ENCODE measurements at places on chromosomes 7 and 10.
A peak's percentile ranks its signal among the peaks of the same experiment; 100 is the strongest.

DNA sequence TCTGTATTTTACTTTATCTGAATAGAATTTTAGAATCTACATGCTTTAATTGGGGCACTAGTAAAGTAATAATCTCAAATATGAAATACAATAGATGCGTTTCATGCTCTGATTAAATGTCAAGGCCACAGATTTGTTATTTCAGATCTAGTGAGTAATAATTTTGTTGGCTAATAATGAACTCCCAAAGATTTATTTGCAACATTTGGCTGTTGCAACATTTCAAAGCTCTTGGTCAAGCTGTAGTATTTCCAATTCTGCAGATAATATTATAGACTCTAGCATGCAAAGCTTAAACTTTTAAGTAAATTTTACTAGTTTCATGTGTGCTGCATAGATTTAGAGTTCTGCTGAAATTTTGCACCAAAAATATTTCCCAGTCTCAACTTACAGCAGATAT is 16.7 kb downstream of the LRRN3 start:
- DNase-seq = no peak

- no peak for DNase-seq
Measured at GRCh38 chr7:14430926-14431325, 441.5 kb upstream of the ETV1 start.

GRCh38 chr7:25889765-25890164 is 262.2 kb upstream of the NFE2L3 start:
- DNase-seq = no peak

DNA sequence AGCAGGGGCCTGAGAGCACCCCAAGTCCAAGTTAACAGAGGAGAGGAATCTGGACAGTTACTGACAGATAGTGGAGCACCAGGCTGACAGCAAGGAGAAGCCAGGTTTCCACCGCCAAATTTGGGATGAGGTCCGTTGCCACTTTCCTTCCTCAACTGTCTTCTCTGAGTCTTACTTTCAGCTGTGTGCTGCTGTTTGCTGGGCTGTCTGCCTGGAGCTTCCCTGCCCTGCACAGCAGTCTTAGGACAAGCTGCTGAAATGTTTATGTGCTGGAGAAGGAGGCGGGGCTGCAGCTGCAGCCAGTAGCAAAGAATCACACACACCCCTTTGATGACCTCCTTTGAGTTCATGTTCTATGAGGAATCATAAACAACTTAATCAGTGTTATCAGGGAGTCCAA is 17.4 kb upstream of the CYP3A7 start:
- peak; percentile 78 for DNase-seq

- no peak for DNase-seq
Measured at GRCh38 chr7:104627516-104627915, 299.1 kb downstream of the LHFPL3 start.

DNA sequence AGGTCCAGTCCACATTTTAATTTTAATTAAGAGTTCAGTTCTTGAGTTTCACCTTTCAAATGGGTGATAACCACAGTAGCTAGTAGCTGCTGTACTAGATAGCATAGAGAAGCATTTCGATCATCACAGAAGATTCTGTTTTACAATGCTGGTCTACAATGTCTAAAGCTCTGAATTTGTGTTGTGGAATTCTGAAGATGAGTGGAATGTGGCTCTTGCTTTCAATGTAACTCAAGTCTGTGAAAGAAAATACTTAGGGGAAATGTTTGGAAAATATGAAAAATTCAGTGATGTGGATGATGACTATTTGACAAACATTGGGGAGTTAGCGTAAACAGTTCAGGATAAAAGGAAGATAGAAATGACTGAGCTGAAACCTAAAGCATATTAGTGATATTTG is 139.4 kb downstream of the GNAT3 start:
- DNase-seq = no peak

GRCh38 chr7:150374472-150374871 is 4.7 kb upstream of the ZNF775 start:
- no peak for DNase-seq

DNA sequence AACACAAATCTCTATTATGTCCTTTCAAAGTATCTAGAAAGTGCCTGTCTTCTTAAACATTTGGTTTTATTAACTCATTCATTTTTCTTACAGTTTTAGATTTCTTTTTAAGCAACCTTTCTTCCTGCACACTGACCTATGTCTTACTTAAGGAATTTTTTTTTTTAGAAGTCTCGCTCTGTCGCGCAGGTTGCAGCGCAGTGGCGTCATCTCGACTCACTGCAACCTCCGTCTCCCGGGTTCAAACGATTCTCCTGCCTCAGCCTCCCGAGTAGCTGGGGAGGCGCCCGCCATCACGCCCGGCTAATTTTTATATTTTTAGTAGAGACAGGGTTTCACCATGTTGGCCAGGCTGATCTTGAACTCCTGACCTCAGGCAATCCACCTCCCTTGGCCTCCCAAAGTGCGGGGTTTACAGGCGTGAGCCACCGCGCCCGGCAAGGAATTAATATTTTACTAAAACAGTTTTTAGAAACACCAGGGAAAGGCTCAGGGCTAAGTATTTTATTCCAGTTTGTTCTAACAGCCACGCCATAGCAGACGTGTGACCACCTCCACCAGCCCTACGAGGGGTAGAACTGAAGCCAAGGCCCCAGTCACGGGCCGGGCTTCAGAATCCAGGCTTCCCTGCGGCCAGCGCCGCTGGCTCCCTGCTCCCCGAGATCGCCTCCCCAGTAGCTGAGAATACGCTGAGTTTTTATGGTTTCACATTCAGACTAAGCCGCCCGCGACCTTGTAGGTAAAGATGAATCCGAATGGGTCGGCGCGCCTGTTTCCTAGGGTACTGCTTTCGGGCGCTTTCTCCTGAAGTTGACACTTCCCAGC is 941 bp upstream of the LUC7L2 start:
- peak; percentile 47 for DNase-seq

GRCh38 chr7:30928254-30928872 is 16.7 kb downstream of the AQP1 start:
- no peak for DNase-seq

DNA sequence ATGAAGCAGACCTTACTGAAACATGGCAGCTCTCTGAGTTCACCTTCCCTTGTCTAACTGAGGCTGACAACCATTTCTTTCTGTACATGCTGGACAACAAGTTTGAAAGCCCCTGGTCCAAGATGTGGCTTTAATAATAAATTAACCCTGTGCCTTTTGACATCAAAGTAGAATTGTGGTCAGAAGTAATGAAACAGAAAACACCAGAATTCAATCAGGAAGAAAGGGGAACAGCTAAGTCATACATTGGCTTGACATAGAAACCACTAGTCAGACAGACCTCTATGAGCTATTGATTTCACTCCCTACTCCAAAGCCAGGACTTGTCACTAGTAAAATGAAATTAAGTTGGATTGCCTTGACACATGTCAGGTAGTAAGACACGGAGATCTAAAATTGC is 175.2 kb upstream of the ASAH2 start:
- DNase-seq = no peak

- DNase-seq = no peak
Measured at GRCh38 chr10:61195211-61195610, 251.2 kb upstream of the RHOBTB1 start.

- no peak for DNase-seq
Measured at GRCh38 chr10:114879093-114879492, 57.5 kb downstream of the FHIP2A start.

DNA sequence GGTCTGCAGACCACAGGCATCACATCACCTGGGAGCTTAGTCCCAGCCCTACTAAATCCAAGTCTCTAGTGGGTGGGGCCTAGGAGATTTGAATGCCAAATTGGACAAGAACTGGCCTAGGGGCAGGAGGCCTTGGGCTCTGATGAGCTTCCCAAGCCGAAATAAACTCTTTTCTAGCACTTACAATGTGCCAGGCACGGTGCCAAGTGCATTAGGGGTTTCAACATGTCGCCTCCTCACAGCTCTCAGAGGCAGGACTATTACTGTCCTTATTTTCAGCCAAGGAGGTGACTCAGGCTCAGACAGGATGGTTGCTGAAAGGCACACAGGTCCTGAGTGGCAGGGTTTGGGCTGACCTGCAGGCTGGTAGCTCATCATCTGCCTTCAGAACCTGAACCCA is 9.2 kb upstream of the CPA1 start:
- DNase-seq = no peak

DNA sequence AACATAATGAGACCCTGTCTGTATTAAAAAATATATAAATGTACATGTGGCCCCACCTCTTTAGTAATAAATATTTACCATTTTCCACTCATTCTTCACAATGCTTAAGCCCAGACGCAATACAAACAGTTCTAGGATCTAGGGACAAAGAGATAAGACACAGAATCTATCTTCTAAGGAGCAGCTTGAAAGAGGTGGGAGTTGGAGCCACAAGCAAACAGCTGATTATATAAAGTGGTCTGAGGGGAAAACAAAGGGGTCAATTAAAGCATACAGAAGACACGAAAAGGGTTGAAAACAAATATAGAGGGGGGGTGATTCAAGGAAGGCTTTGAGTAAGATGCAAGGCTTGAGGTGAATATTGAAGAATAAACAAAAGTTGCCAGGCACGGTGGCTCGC is 43.1 kb downstream of the UBE2H start:
- DNase-seq = no peak

DNA sequence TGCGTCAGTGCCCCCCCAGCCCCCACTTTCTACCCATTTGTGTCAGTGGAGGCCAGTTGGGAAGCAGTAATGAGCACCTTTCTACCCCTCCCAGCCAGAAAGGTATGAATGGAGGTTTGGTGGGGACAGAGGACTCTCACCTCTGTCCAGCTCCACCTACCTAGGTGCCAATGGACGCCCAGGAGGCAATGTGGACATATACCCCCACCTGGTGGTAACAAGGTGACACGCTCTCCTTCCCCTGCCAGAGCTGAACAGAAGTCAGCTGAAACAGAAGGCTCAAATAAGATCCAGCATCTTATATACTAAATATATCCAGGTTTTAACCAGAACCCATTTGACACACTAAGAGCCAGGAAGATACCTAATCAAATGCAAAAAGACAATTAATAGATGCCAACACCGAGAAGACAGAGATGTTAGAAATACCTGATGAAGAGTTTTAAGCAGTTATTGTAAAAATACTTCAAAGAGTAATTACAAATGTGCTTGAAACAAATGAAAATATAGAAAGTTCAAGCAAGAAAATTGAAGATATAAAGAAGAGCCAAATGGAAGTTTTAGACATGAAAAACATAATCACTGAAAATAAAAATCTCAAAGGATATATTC is 18.4 kb upstream of the SORCS3 start:
- no peak for DNase-seq

DNA sequence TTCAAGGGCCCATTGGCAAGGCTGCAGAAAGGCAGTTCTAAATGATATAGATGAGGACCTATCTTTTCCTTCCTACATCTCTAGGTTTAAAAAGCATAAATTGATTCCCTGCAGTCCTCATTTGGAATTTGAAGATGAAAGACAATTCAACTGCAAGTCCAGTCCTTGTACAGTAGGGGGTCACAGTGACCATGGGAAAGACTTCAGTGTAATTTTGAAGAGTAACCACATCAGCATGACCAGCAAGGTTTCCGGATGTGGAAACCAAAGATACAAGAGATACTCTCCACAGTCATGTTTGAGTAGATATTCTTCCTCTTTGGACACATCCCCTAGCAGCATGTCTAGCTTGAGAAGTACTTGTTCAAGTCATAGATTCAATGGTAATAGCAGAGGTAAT is 539.3 kb upstream of the TEX47 start:
- DNase-seq = no peak

DNA sequence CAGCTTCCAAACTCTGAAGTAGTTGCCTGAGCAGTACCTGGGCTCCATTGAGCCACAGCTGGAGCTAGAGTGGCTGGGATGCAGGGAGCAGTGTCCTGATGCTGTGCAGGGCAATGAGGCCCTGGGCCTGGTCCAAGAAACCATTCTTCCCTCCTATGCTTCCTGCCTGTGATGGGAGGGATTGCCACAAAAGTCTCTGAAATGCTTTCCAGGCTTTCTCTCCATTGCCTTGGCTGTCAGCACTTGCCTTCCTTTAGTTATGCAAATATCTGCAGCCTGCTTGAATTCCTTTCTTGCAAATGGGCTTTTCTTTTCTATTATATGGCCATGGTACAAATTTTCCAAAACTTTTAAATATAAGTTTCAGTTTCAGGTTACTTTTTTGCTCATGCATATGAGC is 972.2 kb upstream of the MBL2 start:
- no peak for DNase-seq

DNA sequence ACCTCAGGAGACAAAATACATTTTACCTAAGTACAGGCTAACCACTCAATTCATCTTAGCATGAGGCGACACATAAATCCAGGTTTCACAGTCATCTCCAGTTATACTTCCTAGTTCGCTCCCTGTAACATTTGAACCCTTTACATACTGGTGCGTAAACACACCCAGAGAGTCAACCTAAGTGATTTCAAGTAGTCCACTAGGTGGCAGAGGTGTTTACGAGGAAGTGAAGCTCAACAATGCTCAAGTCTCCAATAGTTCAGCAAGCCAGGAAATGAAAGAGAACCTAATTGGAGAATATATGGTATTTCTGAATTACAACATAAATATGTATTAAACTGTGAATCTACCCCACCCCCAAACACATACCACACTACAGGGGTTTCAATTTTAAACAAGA is 76.3 kb upstream of the ABCB5 start:
- no peak for DNase-seq

- DNase-seq = no peak
Measured at GRCh38 chr7:105779856-105780780, 96.3 kb downstream of the ATXN7L1 start.

GRCh38 chr7:50416527-50417182 is 33.5 kb downstream of the FIGNL1 start:
- DNase-seq = no peak

GRCh38 chr10:5510281-5511072 is 11.1 kb upstream of the CALML5 start:
- no peak for DNase-seq

- DNase-seq = no peak
Measured at GRCh38 chr7:139646566-139646965, 123.1 kb downstream of the CLEC2L start.

DNA sequence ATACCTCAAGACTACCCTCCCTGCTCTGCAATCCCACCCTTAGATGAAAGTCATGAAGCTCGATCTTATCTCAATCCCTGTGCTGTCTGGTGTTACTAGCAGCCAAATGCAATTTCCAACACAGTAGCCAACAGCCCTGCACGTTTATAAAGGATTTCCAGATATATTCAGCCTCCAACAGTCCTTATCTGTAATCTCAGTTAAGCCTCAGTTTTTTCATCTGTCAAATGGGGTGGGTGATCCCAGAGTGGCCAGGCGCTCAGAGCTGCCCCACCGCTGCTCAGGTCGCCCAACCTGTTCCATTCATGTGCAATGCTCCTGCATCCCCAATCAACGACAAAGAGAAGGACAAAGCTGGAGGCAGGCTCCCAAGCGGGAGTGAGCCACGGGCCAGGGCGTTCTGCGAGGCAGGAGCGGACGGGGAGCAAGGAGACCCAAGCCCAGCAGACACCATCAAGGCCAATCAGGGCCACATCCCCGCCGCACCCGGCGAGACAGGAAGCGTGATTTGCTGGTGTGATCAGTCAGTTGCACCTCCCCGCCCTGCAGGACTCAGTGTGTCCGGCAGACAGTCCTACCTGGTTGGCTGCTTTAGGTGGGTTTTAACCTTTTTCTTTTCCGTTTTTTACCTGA is 19.7 kb downstream of the PDGFA start:
- no peak for DNase-seq

- no peak for DNase-seq
Measured at GRCh38 chr10:35386594-35387174, 50.4 kb downstream of the CCNY start.

- no peak for DNase-seq
Measured at GRCh38 chr7:135853499-135853898, 104.9 kb upstream of the FAM180A start.

- DNase-seq = peak; percentile 65
Measured at GRCh38 chr7:157002819-157003421, 7.5 kb downstream of the MNX1 start.

GRCh38 chr10:8138471-8138870 is 84.0 kb downstream of the GATA3 start:
- DNase-seq = no peak

Measured in large intestine (tissue), 12 donors.